ENCODE measurements at places on chromosomes 7 and 10. TPM values are rescaled to one million over a fixed set of nuclear protein-coding genes. Genes with fewer than 3 reads are reported as not detected.
A peak's percentile ranks its signal among the peaks of the same experiment; 100 is the strongest.

- H3K36me3 ChIP-seq: no peaks in the 10 kb centered on the region
- H3K4me1 ChIP-seq: no peaks in the 10 kb centered on the region
- no peak for DNase-seq
- H3K27ac ChIP-seq: no peak overlapping the region
- H3K27me3 ChIP-seq: no peaks in the 10 kb centered on the region
These were observed 242.8 kb downstream of the ELFN1 start for GRCh38 chr7:1912593-1913465.

Gene PRRT4
- total RNA-seq: 0.30 TPM

GRCh38 chr7:33590916-33591315, 314.4 kb upstream of the BMPER start:
- no peaks in the 10 kb centered on the region for H3K36me3 ChIP-seq
- H3K27ac ChIP-seq: no peak overlapping the region
- no peaks in the 10 kb centered on the region for H3K27me3 ChIP-seq
- H3K4me3 ChIP-seq: no peak overlapping the region
- no peaks in the 10 kb centered on the region for H3K4me1 ChIP-seq

DNA sequence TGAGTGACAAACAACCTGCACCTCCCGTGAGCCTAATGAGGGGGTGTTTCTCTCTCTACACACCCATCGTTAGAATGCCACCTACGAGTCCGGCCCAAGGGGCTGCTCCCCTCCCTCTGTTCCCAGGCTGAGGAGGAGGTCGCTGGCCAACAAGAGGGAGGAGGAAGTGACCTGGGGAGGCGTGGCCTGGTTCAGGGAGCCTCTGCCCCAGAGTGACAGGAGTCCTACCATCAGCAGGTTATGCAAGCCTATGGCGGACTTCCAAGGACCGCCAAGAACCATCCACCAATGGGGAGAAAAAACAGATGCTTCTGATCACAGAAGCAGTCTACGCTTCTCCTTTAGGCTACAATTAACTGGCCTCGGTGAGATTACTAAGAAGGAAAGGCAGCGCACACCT, 12.3 kb upstream of the EGFR start:
- H3K27ac ChIP-seq: no peak overlapping the region
- DNase-seq: no peak
- no peaks in the 10 kb centered on the region for H3K36me3 ChIP-seq

- no peaks in the 10 kb centered on the region for H3K36me3 ChIP-seq
- H3K27ac ChIP-seq: no peak overlapping the region
- no peak overlapping the region for H3K4me3 ChIP-seq
- peaks cover 4% of the 10 kb centered on the region for H3K27me3 ChIP-seq
- DNase-seq: no peak
- peaks cover 7% of the 10 kb centered on the region for H3K4me1 ChIP-seq
These were observed 63.3 kb upstream of the JAZF1 start for GRCh38 chr7:28243861-28244260.

Gene PIK3AP1
- 5.3 TPM for total RNA-seq

Gene CPN1
- total RNA-seq: not detected

GRCh38 chr10:78618050-78618449, 450.7 kb upstream of the ZMIZ1 start:
- H3K36me3 ChIP-seq: no peaks in the 10 kb centered on the region
- DNase-seq: no peak
- H3K4me3 ChIP-seq: no peak overlapping the region

DNA sequence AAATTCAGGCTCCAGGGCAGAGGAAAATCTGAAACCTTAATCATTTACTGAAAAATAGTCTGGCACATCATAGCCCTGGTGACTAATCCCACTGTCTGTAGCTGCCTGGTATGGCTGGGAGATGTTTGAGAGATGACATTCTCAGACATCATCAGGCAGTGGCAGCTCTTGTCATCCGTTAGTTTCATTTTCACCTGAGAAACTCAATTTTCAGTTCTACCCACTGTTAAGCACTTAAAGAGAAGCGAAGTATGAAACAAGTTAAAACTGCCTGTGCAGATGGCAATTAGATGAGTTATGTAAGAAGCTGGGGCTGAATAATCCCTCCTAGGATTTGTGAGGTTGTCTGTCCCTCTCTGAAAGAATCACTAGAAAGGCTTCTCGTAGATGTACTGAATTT, 150.2 kb downstream of the NSUN6 start:
- H3K4me1 ChIP-seq: peaks cover 2% of the 10 kb centered on the region
- H3K36me3 ChIP-seq: no peaks in the 10 kb centered on the region
- no peak overlapping the region for H3K27ac ChIP-seq
- no peaks in the 10 kb centered on the region for H3K27me3 ChIP-seq
- H3K4me3 ChIP-seq: no peak overlapping the region

Gene HYAL4
- not detected for total RNA-seq

Gene TWIST1
- not detected for total RNA-seq

DNA sequence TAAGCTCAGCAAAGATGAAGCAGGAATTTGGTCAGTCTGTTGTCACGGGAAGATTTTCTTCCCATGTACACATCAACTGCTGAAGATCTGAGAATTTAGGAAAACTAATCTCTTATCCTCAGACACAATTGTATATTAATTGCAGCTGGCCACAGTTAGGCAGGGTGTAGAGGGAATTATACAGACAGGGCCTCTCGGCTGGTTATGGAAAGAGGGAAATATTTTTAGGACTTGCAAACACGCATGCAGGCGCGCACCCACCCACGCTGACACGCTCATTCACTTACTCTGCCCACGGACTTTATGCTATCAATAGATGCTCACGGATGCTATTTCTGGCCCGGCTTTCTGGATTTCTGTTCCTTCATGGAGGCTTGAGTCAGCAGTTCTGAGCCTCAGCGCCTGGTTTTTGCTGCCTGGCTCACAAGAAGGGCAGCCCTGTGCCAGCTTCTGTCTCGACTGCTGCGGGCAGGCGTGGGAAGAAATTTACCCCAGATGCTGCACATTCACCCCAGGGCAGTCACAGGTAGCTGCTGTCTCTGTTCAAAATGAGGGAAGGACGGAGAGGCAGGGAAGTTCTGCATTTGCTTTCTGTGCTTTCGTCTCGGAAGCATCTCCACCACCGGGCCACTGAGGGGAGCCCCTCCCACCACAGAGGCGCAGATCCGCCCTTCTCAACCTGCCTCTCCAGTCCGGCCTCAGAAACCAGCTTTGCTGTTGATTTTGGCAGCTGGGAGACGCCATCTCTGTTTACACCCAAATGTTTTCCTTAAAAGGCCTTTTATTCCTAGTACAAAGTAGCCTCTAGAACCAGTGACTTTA, 116.3 kb upstream of the BTBD16 start:
- no peaks in the 10 kb centered on the region for H3K36me3 ChIP-seq
- no peak overlapping the region for H3K27ac ChIP-seq
- no peak for DNase-seq
- no peak overlapping the region for H3K4me3 ChIP-seq
- H3K4me1 ChIP-seq: no peaks in the 10 kb centered on the region
- peaks cover 4% of the 10 kb centered on the region for H3K27me3 ChIP-seq

Gene FAM241B
- total RNA-seq: 8.0 TPM

Gene GPR22
- not detected for total RNA-seq

GRCh38 chr10:14660831-14661230, 113.9 kb downstream of the FAM107B start:
- no peak for DNase-seq
- H3K27ac ChIP-seq: peak overlapping the region; percentile 94
- peaks cover 31% of the 10 kb centered on the region for H3K36me3 ChIP-seq
- peak overlapping the region; percentile 11 for H3K4me3 ChIP-seq

- peak overlapping the region; percentile 95 for H3K27ac ChIP-seq
- H3K27me3 ChIP-seq: peaks cover 3% of the 10 kb centered on the region
- H3K36me3 ChIP-seq: no peaks in the 10 kb centered on the region
- H3K4me1 ChIP-seq: peaks cover 14% of the 10 kb centered on the region
- peak overlapping the region; percentile 77 for H3K4me3 ChIP-seq
These were observed 2.8 kb upstream of the COL1A2 start for GRCh38 chr7:94391726-94392392.

DNA sequence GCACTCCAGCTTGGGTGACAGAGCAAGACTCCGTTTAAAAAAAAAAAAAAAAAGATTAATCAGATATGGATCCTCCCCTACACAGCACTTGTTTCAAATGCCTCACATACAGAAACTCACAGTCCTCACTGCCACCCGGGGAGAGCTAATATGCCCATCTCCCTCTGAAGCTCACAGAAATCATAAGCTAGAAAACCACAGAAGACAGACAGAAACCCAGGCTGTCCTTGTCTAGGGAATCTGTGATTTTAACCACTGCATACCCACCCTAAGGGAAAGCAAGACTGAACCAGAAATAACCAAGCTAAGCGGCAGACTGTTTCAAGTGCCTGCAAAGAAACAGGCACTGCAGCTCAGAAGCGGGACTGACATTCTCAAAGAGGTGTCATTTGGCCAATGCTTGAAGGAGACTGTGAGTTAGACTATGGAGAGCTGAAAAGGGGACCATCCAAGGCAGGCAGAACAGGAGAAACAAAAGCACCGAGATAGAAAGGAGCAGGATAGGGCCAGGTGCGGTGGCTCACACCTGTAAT, 37.6 kb downstream of the SLC37A3 start:
- peak overlapping the region; percentile 64 for H3K27ac ChIP-seq
- no peak for DNase-seq
- H3K36me3 ChIP-seq: peaks cover 23% of the 10 kb centered on the region
- H3K4me1 ChIP-seq: peaks cover 20% of the 10 kb centered on the region
- H3K4me3 ChIP-seq: no peak overlapping the region

GRCh38 chr10:123651421-123652047, 14.6 kb upstream of the GPR26 start:
- no peaks in the 10 kb centered on the region for H3K4me1 ChIP-seq
- no peak overlapping the region for H3K27ac ChIP-seq
- DNase-seq: no peak

Gene SCD
- 220 TPM for total RNA-seq

Gene PLXNA4
- total RNA-seq: 20.5 TPM

GRCh38 chr10:32995751-32996150, 37.7 kb upstream of the ITGB1 start:
- H3K4me1 ChIP-seq: peaks cover 1% of the 10 kb centered on the region
- no peaks in the 10 kb centered on the region for H3K36me3 ChIP-seq
- H3K27me3 ChIP-seq: no peaks in the 10 kb centered on the region
- no peak overlapping the region for H3K4me3 ChIP-seq
- no peak for DNase-seq

- H3K27ac ChIP-seq: peak overlapping the region; percentile 86
- peaks cover 26% of the 10 kb centered on the region for H3K4me1 ChIP-seq
- DNase-seq: no peak
- peak overlapping the region; percentile 88 for H3K4me3 ChIP-seq
- no peaks in the 10 kb centered on the region for H3K27me3 ChIP-seq
These were observed 1.0 kb upstream of the NOLC1 start for GRCh38 chr10:102150970-102151773.

Gene CPA1
- not detected for total RNA-seq

Gene ADCY1
- 0.03 TPM for total RNA-seq

GRCh38 chr10:70544431-70545340, 57.9 kb downstream of the PRF1 start:
- H3K4me1 ChIP-seq: peaks cover 2% of the 10 kb centered on the region
- no peak overlapping the region for H3K27ac ChIP-seq
- no peak overlapping the region for H3K4me3 ChIP-seq
- no peak for DNase-seq
- H3K36me3 ChIP-seq: no peaks in the 10 kb centered on the region
- H3K27me3 ChIP-seq: peaks cover 4% of the 10 kb centered on the region

DNA sequence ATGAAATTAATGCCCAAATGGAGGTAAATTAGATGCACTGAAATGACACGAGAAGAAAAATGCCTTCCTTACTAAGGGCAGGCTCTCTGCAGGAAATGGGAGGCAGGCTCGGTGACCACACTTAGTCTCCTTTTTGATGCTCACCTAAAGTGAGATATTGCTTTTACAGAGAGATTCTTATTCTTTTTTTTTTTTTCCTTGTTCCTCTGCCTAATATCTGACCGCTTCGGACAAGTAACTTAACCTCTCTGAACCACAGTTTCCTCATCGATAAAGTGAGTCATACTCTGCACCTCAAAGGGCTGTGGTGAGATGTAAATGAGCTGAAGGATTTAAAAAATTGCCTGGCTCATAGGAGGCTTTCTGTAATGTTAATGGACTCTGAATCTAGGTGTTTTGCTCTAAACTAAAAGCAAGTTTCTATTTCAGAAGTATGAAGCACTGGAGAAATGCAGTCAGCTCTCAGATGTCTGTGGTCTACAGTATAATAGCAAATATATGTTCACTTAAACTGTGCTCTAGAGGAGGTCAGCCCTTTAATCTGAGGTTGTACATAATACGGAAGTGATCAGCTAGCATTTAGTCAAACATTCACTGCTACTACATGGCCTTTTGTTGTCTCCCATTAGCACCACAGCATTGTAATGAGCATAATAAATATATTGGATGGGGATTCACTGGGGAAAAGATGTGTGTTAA, 23.2 kb downstream of the NKX2-3 start:
- no peak for DNase-seq
- H3K36me3 ChIP-seq: no peaks in the 10 kb centered on the region
- H3K27me3 ChIP-seq: peaks cover 40% of the 10 kb centered on the region
- no peak overlapping the region for H3K27ac ChIP-seq

DNA sequence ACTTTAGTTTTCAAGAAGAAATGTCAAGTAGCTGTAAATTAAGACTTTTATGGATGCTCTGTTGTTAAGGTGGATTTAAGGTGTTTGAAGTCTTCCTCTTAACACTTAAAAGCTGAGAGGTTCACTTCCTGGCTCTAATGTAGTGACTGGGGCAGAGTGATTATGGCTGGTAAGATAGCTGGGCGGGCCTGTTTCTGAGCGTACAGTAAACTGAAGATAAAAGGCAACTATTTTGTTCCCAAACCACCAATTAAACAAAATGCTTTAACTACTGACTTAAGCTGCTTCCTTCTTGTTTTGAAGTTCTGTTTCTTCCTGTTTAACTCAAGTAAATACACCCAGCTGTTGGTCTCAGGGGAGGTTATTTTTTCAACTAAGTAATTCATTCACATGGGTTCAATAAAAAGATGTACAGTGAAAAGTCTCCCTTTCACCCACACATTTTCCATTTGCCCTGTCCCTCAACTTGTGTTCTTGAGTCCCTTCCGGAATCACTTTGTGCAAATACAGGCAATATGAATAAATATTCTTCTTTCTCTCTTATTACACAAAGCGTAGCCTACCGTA, 19.3 kb downstream of the VWA2 start:
- no peak overlapping the region for H3K4me3 ChIP-seq
- H3K4me1 ChIP-seq: peaks cover 3% of the 10 kb centered on the region
- no peaks in the 10 kb centered on the region for H3K36me3 ChIP-seq
- DNase-seq: no peak
- H3K27ac ChIP-seq: no peak overlapping the region

Gene IGF2BP3
- total RNA-seq: 0.94 TPM

GRCh38 chr7:111198255-111198654, 107.3 kb downstream of the LRRN3 start:
- no peak for DNase-seq
- peaks cover 2% of the 10 kb centered on the region for H3K36me3 ChIP-seq
- H3K4me1 ChIP-seq: no peaks in the 10 kb centered on the region

- peaks cover 2% of the 10 kb centered on the region for H3K36me3 ChIP-seq
- no peak overlapping the region for H3K27ac ChIP-seq
- H3K4me3 ChIP-seq: no peak overlapping the region
- H3K4me1 ChIP-seq: no peaks in the 10 kb centered on the region
- peaks cover 55% of the 10 kb centered on the region for H3K27me3 ChIP-seq
These were observed 46.4 kb downstream of the TCF7L2 start for GRCh38 chr10:112996462-112996861.

- H3K27ac ChIP-seq: no peak overlapping the region
- DNase-seq: no peak
- peaks cover 2% of the 10 kb centered on the region for H3K4me1 ChIP-seq
- no peak overlapping the region for H3K4me3 ChIP-seq
- H3K27me3 ChIP-seq: no peaks in the 10 kb centered on the region
These were observed 11.3 kb upstream of the STMP1 start for GRCh38 chr7:135650831-135651573.

Gene JCAD
- total RNA-seq: 0.03 TPM

Gene TCAF2
- total RNA-seq: 20.3 TPM

Gene ZEB1
- total RNA-seq: 42.6 TPM

All from activated naive CD8-positive, alpha-beta T cell treated with anti-CD3 and anti-CD28 coated beads, Interleukin-2, amount 10 ng/mL, durations not matched to agents 7 days and 5 days (primary cell).